ENCODE measurements at places on chromosomes 5 and 9.

GRCh38 chr9:101458963-101459631 is 23.5 kb upstream of the ALDOB start:
- ATAC-seq, result peak; percentile 75

DNA sequence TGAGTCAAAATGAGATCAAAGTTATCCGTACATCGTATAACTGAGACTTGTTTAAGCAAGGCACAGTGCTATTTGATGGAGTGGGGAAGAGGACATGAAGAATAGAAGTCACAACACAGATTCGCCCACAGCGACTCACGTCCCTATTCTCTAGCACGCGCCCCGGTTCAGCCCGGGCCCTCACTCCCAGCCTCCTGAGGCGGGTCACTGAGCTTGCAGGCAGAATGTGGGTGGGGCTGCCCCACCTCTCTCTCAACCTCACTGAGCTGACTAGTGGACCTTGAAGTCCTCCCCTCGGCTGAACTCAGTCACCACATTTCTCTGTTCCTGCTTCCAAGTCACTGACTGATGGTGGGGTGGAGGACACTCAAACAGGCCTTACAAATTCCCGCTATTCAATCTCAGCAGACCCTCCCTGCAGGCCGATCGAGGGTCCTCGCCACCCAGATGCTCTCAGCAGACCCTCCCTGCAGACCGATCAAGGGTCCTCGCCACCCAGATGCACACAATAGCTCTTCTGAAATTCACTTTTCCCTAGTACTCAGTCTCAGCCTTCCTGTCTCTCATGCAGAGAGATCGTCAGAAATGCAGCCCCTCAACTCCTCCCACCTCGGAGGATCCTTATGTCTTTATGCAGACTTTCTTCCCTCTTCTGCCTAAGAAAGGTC is 12.9 kb downstream of the GLDC start:
- peak; percentile 97 for ATAC-seq

- ATAC-seq, result no peak
These were observed 156.4 kb upstream of the RFX3 start for GRCh38 chr9:3682186-3682585.

DNA sequence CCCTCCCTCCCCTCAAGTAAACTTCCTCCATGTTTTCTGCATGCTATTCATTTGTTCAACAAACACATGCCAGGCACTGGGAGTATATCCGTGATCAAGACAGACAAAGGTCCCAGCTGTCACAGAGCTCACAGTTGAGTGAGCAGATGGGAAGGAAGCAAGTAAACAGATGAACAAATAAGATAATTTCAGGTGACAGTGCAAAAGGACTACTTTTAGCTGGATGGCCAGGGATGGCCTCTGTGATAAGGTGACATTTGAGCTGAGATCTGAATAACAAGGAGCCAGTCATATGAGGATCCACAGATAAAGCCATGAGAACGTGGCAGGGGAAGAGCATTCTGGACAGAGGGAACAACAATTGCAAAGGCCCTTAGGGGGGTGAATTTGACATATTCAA is 121.7 kb upstream of the RAD23B start:
- no peak for ATAC-seq

DNA sequence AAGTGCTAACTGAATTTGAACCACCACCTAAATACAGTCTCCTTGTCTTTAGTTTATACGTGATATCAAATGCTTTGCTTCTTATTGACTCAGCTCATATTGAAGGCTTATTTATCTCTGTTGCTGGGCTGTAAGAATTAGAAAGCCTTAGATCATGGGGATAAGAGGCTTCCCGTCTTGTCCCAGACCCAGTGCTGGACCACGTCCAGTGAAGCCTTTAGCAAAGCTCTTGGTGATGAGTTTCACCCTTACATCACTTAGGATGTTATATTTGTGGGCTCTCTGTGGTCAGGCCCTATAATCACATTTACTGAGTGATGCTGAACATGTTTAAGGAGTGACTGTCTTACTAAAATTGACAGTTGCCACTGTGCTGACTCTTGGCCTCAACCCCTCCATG is 11.2 kb downstream of the FAM240B start:
- no peak for ATAC-seq

- no peak for ATAC-seq
These were observed 223.4 kb upstream of the FAM174A start for GRCh38 chr5:100311806-100312205.

DNA sequence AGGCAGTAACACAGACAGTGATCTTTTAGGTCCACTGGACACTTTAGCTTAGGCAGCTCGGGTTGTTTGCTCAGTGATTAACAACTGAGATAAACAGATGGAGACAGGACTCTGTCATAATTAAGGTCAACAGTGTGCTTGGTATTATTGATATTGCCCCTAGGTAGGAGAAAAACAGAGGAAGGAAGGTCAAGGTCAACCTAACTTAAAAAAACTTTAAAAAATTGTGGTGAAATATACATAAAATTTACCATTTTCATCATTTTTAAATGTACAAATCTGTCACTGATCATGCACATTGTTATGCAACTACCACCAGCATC is 2.1 kb upstream of the HSPA4 start:
- ATAC-seq, result no peak

DNA sequence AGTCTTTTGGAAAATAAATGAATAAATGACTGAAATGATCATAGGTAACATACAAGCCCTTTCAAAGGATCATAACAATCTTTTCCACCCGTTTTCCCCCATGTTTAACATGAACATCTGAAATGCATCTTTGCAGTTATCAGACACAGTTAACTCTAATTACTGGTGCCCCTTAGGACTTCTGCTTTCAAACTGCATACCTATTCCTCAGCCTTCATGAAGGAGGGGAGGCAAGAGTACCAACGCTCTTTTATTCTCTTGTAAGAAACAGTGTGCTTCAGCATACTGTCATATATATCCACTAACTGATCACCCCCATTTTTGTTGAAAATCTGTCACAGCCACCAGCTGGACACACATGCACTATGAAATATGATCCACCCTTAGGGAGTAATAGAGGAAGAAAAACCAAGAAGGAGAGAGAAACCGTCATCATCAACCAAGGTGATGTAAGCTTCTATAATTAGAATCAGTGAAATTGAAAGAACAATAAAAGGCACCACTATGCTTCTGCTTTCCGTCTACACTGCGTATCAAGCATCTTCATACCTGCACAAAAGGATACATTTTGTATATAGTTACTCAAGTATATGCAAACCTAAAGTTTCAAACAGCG is 98.7 kb downstream of the RAPGEF6 start:
- peak; percentile 94 for ATAC-seq

- no peak for ATAC-seq
These were observed 204.0 kb upstream of the PRDM9 start for GRCh38 chr5:23303435-23303834.

GRCh38 chr5:36728697-36729543 is 122.5 kb downstream of the SLC1A3 start:
- no peak for ATAC-seq

GRCh38 chr9:95509851-95510708 is 6.7 kb downstream of the PTCH1 start:
- no peak for ATAC-seq

DNA sequence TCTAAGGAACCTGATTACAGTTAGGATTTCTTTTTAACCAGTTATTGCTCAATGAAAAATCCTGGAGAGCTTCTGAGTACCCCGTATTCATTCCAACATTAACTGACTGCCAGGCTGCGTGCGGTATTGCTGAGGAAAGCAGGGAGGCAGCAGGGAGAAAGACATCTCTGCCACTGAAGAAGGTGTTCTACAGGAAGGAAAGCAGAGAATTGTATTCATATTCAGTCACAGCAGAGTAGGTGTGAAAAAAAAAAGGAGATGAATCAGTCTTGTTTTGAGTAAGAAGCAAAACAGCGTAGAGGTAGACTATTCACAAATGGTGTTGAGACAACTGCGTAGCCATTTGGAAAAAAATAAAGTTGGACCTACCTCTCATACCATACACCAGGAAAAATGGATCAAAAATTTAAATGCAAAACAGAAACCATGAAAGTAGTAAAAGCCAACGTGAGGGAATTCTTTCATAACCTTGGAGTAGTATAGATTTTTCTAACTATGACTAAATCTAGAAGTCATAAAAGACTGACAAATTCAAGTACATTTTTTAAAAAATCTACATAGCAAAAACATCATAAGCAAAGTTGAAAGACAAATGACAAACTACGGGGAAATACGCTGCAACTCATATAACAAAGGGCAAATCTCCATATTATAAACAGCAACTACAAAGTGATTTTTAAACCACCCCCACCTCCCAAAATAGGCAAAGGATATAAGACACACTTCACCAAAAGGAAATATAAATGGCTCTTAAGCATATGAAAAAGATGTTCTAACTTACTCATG is 9.9 kb upstream of the NR4A3 start:
- peak; percentile 74 for ATAC-seq

DNA sequence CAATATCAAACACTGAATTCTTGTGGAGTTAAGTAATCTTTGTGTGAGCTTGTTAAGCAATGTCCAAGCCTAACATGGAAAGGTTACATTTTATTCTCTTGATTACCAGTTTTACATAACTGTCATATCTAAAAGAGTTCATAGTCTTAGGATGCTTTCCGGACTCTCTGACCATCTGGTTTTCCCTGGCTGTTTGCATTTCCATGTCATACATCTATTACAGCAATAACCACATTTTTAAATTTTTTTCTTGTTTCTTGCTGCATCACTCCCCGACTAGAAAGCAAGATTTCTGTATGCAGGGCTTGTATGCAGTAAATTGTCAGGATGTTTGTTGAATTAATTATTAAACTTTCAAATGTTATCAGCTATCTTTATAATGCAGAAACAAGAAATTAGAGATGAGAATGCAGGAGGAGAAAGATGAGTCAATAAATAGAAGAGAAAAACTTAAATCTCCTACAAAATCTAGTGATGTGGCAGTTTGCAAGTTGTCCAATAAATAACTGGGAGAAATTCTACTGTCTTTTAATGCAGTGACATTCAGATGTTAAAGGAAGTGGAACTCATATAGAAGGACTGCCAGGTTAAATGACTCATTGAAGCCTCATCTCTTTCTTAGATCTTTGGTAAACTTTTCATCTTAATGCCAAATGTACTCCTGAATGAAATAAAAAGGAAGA is 179.6 kb upstream of the SGCD start:
- no peak for ATAC-seq

DNA sequence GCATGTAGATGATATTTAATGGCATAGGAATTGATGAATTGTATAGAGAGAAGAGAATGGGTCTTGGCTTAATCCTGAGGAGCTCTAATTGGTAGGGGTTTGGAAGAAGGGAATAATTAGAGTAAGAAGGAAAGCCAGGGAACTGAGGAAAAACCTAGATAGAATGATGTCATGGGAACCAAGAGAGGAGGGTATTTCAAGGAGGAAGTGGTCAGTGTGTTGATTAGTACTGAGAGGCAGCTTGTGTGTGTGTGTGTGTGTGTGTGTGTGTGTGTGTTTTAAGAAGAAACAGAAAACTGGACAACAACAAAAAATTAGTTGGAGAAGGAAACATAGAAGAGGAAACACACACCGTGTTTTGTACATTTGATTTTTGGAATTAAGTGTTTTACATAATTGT is 42.8 kb downstream of the MAST4 start:
- peak; percentile 47 for ATAC-seq

DNA sequence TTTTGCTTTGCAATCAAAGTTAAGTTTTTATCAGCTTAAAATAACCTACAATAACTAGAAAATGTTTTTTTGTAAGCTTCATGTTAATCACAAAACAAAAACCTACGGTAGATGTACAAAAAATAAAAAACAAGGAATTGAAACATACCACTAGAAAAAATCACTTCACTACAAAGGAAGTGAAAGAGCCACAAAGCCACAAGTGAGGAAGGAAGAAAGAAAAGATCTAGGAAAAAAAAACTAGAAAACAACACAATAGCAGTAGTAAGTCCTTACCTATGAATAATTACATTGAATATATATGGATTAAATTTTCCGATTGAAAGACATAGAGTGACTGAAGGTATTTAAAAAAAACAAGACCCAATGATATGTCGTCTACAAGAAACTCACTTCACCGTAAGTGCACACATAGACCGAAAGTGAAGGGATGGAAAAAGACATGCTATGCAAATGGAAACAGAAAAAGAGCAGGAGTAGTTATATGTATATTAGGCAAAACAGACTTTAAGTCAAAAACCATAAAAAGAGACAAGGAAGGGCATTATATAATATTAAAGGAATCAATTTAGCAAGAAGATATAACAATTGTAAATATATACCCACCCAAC is 13.4 kb upstream of the ZDHHC21 start:
- peak; percentile 51 for ATAC-seq

- ATAC-seq, result no peak
These were observed 17.5 kb downstream of the PALM2AKAP2 start for GRCh38 chr9:109797509-109797908.

- ATAC-seq, result peak; percentile 67
These were observed 3.3 kb downstream of the SNAPC3 start for GRCh38 chr9:15426019-15426418.

- ATAC-seq, result no peak
These were observed 114.3 kb upstream of the DAP start for GRCh38 chr5:10875201-10875768.

DNA sequence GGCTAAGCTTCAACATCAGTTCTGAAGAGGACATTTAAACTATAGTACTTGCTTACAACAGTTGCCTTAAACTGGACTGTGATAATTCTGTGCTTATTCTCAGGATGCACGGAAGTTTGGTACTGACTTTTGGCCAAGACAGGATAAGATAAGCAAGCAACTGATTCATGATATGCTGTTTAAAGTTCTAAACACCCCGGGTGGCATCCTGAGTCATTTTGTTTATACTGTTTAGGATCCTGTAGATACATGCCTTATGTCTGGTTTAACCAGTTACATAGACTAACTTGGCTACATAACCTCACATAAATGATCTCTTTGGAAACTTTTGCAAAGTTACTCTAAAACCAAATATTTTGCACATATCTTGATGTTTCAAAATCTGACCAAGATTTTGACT is 95.9 kb downstream of the CDH9 start:
- ATAC-seq, result no peak

GRCh38 chr5:135761746-135762145 is 72.7 kb upstream of the SLC25A48 start:
- ATAC-seq, result no peak

- ATAC-seq, result no peak
These were observed 64.4 kb upstream of the ANGPTL2 start for GRCh38 chr9:127186806-127187205.

DNA sequence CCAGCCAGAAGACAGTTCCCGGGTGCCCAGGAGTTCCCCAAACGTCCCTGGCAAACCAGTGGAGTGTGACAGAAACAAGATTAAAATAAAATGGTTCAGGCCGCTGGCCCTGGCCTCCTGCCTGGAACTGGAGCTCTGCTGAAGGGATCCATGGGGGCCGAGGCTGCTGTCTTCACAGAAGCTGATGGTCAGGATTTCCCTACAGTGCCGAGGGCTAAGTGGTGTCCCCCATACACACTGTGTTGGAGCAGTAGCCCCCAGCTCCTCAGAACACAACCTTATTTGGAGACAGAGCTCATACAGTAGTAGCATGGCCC is 55.9 kb downstream of the MRPL36 start:
- ATAC-seq, result no peak

- no peak for ATAC-seq
These were observed 15.6 kb upstream of the ARAP3 start for GRCh38 chr5:141697586-141697985.
